ENCODE measurements at places on chromosomes 13 and 19. TPM values are rescaled to one million over a fixed set of nuclear protein-coding genes. Genes with fewer than 3 reads are reported as not detected.

Gene ARL11
- not detected for total RNA-seq

Gene CCDC70
- not detected for total RNA-seq

DNA sequence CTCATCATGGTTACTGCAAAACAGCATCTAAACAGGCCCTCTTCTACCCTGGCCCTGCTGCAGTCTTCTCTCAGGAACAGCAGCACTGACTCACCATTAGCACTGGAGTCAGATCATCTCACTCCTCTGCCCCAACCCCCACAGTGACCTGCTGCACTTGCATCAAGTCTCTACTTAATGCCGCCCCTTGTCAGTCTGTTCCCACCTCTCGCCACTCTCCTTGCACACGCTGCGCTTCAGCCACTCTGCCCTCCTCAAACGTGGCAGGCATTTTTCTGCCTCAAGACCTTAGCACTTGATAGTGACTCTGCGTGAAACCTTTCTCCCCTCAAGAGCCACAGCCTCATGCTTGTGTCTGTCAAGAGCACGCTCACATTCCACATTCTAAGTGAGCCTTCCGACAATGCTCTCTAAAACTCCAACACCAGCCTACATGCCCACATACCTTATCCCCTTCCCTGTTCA lies 22.1 kb downstream of the MIPEP start:
- H3K36me3 ChIP-seq: peaks cover 2% of the 10 kb centered on the region
- H3K27me3 ChIP-seq: no peaks in the 10 kb centered on the region
- no peak overlapping the region for H3K4me3 ChIP-seq
- DNase-seq: no peak
- no peak overlapping the region for H3K27ac ChIP-seq
- no peaks in the 10 kb centered on the region for H3K4me1 ChIP-seq

- no peak overlapping the region for H3K27ac ChIP-seq
- no peak overlapping the region for H3K4me3 ChIP-seq
- H3K36me3 ChIP-seq: no peaks in the 10 kb centered on the region
- H3K27me3 ChIP-seq: no peaks in the 10 kb centered on the region
Observed at GRCh38 chr13:71067165-71067815, 799.7 kb downstream of the DACH1 start.

Gene PLK5
- total RNA-seq: not detected

DNA sequence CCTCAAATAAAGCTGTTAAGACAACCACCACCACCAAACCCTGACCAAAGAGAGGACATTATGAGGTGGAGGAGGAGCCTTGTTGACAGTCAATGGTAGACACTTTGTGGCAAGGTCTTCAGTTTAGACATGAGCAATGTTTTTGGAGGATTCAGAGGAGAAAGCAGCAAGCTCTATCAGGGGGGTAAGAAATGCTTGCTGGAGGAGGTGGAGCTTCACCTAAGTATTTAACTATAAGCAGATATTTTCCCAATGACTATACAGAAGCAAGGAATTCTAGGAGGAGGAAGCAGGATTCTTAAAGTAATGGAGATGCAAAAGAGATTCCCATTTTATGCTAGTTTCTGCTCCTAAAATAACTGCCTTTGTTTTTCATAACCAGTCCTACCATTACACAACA lies 74.2 kb downstream of the TRPC4 start:
- no peak overlapping the region for H3K4me3 ChIP-seq
- no peak for DNase-seq
- H3K27me3 ChIP-seq: no peaks in the 10 kb centered on the region
- H3K36me3 ChIP-seq: no peaks in the 10 kb centered on the region
- H3K27ac ChIP-seq: no peak overlapping the region

DNA sequence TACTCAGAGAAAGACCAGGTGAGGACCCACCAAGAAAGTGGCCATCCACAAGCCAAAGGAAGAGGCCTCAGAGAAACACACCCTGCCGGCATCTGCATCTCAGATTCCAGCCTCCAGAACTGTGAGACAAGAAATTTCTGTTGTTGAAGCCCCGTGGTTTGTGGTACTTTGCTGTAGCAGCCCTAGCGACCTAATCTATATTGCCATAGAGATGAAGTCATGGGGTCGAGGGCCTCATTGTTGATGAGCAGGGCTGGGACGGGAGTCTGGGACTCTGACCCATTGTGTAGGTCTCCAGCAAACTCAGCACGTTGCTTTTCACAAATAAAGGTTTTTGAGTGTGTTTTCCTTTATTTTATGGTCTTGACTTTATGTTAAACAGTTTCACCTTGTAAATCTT lies 174.9 kb downstream of the TNFSF13B start:
- H3K27me3 ChIP-seq: no peaks in the 10 kb centered on the region
- no peak overlapping the region for H3K4me3 ChIP-seq
- H3K27ac ChIP-seq: no peak overlapping the region
- no peak for DNase-seq
- H3K4me1 ChIP-seq: peaks cover 7% of the 10 kb centered on the region

GRCh38 chr13:28540612-28541011 lies 45.7 kb upstream of the FLT1 start:
- H3K4me3 ChIP-seq: no peak overlapping the region
- no peak for DNase-seq
- H3K27me3 ChIP-seq: peaks cover 15% of the 10 kb centered on the region
- no peaks in the 10 kb centered on the region for H3K36me3 ChIP-seq

Gene IGFL2
- total RNA-seq: not detected

- H3K4me3 ChIP-seq: no peak overlapping the region
- H3K36me3 ChIP-seq: peaks cover 5% of the 10 kb centered on the region
- H3K27me3 ChIP-seq: no peaks in the 10 kb centered on the region
- H3K27ac ChIP-seq: no peak overlapping the region
Observed at GRCh38 chr19:16676101-16676798, 15.3 kb downstream of the TMEM38A start.

- H3K27me3 ChIP-seq: no peaks in the 10 kb centered on the region
- H3K4me1 ChIP-seq: peaks cover 57% of the 10 kb centered on the region
- no peak overlapping the region for H3K27ac ChIP-seq
- DNase-seq: no peak
- no peaks in the 10 kb centered on the region for H3K36me3 ChIP-seq
- peak overlapping the region; percentile 36 for H3K4me3 ChIP-seq
Observed at GRCh38 chr13:98580420-98580819, 3.5 kb upstream of the STK24 start.

GRCh38 chr13:37539976-37540605 lies 58.5 kb downstream of the POSTN start:
- no peaks in the 10 kb centered on the region for H3K27me3 ChIP-seq
- H3K27ac ChIP-seq: no peak overlapping the region
- no peaks in the 10 kb centered on the region for H3K4me1 ChIP-seq
- no peak overlapping the region for H3K4me3 ChIP-seq
- DNase-seq: no peak
- peaks cover 2% of the 10 kb centered on the region for H3K36me3 ChIP-seq

DNA sequence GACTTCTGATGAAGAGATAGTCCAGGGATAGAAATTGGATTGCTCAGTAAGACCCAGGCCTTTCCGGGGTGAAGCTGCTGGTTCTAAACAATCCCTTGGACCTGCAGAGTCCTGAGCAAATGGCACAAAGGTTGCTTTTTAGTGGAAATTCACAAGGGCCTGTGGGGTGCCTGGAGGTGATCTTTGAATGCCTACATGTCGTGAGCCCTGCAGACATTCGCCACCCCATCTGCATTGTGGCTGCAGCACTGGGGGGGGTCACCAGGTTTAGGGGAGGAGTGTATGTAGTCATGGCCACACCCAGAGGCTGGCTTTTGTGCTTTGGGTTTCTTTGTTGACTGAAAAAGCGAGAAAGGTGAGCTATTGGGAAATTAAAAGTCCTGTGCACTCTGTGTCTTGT lies 41.4 kb downstream of the SLC7A9 start:
- H3K27me3 ChIP-seq: no peaks in the 10 kb centered on the region
- H3K27ac ChIP-seq: no peak overlapping the region
- H3K4me1 ChIP-seq: peaks cover 21% of the 10 kb centered on the region
- DNase-seq: no peak

All from neural crest cell (in vitro differentiated cells).